ENCODE measurements at places on chromosomes 13 and 19.

DNA sequence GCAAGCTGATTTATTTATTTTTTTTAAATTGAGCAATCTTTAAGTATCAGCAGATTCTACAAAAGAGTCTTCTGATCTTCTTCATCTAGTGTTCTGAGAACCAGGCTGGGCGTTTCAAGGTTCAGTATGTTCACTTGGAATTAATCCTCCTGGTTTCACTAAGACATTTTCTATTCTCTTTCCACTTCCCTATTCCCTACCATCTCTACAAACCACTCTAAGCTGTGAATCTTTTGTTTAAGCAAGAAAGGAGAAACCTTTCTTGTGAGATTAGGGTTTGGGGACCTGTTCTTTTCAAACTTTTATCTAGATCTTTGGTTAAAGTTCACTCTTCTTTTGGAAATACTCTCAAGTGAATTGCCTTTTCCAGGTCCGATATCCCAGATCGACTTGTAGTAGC is 59.3 kb downstream of the URI1 start:
- no peak for DNase-seq

DNA sequence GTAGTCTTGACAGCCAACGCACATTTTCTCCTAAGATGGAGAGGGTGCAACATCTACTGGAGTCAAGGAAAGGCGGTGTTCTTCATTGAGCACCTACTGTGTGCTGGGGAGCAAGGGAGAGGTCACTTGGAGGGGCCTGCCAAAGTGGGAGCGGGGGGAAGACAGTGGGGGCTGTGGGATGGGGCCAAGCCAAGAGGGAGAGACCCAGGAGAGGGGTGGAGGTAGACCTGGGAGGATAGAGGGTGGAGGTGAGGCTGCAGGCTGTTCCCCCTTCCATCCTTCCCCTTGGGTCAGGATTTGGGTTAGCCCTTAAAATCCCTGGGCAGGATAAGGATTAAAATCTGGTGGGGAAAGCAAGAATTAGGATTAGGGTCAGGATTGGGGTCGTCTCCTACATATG is 1.7 kb upstream of the PLPP2 start:
- no peak for DNase-seq

DNA sequence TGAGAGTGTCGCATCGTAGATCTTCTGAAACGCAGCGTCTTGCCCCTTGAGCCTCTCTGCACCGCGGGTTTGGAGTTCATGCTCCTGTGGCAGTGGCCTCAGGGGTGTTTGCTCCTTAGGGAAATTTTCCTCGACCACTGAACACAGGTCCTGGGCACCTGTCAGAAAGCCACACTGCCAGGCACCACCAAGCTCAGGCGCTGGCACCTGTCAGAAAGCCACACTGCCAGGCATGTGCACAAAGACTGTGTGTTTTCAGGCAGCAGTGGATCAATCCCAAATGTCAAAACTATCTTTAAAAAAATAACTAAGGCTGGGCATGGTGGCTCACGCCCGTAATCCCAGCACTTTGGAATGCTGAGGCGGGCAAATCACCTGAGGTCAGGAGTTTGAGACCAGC is 87.1 kb downstream of the ATP11A start:
- no peak for DNase-seq

GRCh38 chr13:113489171-113489548 is 1.4 kb downstream of the DCUN1D2 start:
- DNase-seq = no peak

DNA sequence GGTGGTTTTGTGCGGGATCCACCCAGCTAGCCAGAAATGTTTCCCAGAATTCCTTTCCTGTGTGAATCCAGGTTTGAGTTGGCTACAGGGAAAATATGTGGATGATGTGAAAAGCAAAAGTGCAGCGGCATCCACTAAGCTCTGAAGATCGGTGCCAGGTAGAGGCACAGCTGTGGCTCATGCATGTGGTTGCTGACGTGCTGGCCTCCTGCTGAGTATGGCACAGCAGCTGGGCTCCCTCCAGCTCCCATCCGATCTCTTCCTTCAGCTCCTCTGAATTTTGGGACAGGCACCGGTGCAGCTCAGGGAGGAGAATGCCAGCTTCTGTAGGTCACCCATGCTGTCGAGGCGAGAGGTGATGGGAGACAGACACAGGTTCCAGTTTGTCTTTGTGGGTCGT is 84.0 kb upstream of the GSX1 start:
- DNase-seq = no peak

DNA sequence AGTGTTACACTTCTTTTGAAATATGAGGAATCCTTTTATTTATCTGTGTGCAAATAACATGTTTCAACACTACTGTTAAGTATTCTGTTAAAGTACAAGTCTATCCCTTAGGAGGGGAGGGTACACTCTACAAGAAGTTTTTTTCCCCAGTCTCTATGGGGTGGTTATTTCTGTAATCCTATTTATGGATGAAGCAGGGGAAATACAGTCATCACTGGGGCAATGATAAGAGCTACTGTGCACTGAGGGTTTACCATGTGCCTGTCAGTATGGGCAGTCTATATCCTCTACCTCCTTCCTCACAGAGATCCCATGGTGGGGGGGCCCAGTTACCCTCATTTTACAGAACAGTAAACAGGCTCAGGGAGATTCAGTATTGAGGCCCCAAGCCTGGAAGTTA is 16.6 kb upstream of the TRIM13 start:
- DNase-seq = no peak

DNA sequence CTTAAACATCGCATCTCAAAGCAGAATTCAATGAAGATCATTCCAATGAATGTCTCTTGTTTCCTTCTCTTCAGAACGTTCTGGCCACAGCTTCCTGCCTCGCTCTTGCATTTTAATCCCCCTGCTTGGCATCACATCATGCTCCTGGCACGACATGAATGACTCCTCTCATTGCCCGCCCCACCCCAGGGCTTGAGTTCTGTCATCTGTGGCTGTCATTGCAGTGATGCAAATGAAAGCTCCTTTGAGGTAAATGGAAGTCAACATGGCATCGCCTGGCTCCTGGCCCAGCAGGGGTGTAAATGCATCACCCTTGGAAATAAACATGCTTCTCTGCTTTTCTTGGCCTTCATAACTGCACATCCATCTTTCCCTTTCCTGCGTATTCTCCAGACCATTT is 48.6 kb downstream of the SCEL start:
- peak; percentile 90 for DNase-seq

DNA sequence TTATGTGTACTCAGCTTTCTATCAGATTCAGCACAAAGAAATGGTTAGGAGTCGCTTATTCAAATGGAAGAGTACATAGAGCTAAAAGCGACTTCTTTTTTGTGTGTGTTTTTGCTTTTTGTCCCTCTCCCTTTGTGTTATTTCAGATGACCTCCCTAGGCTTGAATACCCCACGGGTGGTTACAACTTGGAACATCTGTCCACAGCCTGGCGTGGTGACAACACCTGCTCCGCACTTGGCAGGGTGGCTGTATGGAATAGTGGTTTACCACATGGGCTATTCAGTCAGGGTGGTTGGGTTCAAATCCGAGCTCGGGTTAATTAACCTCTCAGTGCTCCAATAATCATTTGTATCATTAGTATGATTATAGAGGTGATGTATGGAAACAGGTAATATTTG is 151.6 kb upstream of the FREM2 start:
- peak; percentile 12 for DNase-seq

- no peak for DNase-seq
Measured at GRCh38 chr19:10691883-10692282, 9.4 kb upstream of the QTRT1 start.

GRCh38 chr19:21109116-21109515 is 27.1 kb downstream of the ZNF714 start:
- DNase-seq = no peak

DNA sequence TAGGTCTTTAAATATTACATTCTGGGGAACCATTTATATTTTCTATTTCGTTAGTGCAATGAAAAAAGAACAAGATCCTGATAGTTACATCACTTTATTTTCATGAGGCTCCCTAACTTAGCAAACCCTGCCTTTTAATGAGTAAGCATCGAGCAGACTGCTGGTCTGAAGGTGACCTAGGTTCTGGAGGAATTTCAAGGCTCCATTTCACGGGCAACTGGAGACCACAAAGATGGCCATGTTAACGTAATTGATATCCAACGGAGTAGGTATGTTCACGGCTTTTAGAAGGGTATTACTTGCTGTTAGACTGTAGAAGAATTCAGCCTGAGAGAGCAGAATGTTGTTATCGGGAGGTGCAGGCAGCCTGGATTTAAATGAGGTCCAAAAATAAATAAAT is 1597.6 kb downstream of the EFNB2 start:
- DNase-seq = no peak

- peak; percentile 21 for DNase-seq
Measured at GRCh38 chr13:77800219-77800618, 102.7 kb downstream of the SLAIN1 start.

GRCh38 chr13:41601718-41602445 is 144.5 kb downstream of the RGCC start:
- DNase-seq = peak; percentile 34

GRCh38 chr19:31670931-31671330 is 321.7 kb upstream of the TSHZ3 start:
- DNase-seq = peak; percentile 4

- no peak for DNase-seq
Measured at GRCh38 chr19:45785781-45786532, 3.7 kb upstream of the DMPK start.

DNA sequence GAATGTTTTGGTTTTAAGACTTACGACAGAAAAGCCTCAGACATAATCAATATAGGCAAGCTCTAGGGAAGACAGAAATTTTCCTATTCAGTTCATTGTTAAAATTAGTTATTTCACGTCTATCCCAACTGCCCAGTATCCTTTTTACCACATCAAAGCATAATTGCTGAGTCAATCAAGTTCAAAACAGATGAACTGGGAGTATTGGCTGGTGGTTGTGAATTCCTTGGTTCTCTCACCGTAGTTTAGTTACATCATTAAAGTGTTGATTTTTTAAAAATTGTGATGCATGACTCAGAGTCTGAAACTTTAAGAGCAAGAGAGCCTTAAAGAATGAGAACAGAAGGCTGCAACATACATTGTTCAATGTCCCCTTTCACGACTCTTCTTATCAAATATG is 143.3 kb upstream of the FREM2 start:
- no peak for DNase-seq

- DNase-seq = no peak
Measured at GRCh38 chr13:82070416-82070815, 1729.5 kb upstream of the SPRY2 start.

GRCh38 chr19:33299051-33299688 is 3.2 kb downstream of the CEBPA start:
- no peak for DNase-seq

GRCh38 chr13:62193919-62194318 is 778.3 kb upstream of the PCDH20 start:
- no peak for DNase-seq

DNA sequence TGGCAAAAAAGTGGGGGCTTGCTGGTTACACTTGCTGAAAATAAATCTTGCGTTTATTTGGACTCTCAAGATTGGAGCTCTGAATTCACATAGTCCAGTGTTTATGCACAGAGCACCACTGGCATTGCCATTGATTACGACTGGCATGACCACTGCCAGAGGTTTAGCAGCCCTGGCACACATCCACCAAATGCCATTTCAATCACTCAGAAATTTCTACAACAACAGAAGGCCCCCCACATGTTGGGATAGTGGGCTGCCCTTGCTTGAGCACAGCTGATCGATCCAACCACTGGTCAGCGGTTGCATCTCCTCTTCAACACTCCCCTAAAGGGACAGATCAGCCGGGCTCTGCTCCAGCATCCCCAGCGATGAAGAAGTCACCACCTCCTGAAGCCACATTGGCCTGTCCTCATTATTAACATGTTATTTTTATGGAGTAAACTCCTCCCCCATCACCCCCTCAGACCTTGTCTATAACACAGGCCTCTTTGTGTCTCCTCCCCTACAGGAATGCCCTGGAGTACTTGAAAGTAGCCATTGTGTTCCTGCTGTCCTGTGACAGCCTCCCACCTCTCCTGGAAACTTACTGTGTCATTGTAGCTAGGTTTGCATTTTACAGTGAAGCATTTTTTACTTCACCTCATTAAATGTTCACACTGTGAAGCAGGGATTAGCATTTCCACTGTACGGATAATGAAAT is 51.3 kb downstream of the CDADC1 start:
- no peak for DNase-seq

GRCh38 chr19:10862561-10863106 is 8.7 kb upstream of the CARM1 start:
- no peak for DNase-seq

DNA sequence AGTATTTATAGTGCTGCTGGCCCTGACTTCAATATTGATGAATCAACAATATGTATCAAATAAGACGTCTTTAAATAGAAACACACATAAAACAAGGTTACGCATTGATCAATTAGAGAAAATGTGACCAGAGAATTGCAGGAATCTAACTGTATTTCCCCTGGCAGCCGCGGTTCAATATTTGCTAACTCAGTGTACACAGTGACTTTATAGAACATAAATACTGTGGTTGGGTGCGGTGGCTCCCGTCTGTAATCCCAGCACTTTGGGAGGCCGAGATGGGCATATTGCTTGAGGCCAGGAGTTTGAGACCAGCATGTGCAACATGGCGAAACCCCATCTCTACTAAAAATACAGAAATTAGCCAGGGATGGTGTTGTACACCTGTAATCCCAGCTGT is 22.8 kb upstream of the UPF3A start:
- no peak for DNase-seq

- no peak for DNase-seq
Measured at GRCh38 chr19:31249217-31249616, 100.0 kb downstream of the TSHZ3 start.

GRCh38 chr13:41905600-41906254 is 55.2 kb downstream of the VWA8 start:
- peak; percentile 23 for DNase-seq

- DNase-seq = peak; percentile 30
Measured at GRCh38 chr19:45251452-45252354, 632 bp downstream of the MARK4 start.

- no peak for DNase-seq
Measured at GRCh38 chr19:12996406-12997094, 1.3 kb downstream of the NFIX start.
